ENCODE measurements at places on chromosomes 7 and 10.

GRCh38 chr7:74289659-74290552, 699 bp downstream of the CLIP2 start:
- no peak for DNase-seq

GRCh38 chr7:91043186-91043585, 221.0 kb upstream of the FZD1 start:
- no peak for DNase-seq

DNA sequence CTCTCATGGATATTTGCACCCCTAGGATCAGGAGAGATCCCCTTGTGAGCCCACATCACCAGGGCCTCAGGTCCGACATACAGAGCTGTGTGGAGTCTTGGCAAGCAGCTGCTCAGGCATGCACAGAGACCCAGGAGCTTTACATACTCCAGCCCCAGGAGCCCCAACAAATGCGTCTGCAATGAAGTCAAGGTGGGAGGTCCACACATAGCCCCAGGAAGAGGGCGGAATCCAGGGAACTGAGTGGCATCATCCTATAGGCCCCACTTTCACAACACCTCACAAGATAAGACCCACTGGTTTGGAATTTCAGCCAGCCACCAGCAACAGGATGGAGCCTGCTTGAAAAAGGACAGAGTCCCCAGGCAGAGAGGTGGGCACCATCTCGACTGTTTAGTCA, 106.7 kb downstream of the LSMEM1 start:
- DNase-seq: no peak

DNA sequence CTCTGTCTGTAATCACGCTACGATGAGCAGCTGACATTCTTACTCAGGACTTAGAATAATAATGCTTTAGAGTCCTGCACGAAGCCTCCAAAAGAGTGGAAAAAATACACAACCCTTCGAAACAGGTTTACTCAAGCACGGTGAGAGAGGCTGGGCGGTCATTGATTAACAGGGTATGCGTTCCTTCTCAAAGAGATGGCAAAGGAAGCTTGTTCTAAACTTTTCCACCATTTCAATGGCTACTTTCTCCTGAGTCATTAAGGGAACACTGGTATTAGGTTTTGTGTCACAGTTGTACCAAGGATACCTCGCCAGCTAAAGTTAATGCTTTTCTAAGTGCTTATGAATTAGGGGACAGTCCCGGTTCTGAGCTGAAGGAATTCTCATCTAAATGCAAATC, 141.9 kb upstream of the RHEB start:
- DNase-seq: no peak

DNA sequence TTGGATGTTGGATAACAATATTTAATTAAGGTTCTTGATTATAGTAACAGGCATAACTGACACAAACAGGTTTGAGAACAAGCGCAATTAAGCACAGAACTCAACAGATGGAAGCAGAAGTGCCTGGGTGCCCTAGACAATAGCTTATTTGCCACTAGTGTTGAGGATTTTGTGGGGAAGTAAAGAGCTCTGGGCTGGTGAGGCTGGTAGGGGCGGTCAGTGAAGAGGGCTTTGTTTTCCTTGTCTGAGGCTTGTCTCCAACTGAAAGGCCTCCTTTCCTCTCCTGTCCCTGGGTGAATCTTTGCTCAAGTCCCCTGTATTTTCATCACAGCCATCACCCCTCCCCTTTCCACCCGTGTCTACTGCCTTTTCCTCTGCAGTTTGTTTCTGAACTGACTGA, 104.6 kb downstream of the KAT6B start:
- DNase-seq: no peak

DNA sequence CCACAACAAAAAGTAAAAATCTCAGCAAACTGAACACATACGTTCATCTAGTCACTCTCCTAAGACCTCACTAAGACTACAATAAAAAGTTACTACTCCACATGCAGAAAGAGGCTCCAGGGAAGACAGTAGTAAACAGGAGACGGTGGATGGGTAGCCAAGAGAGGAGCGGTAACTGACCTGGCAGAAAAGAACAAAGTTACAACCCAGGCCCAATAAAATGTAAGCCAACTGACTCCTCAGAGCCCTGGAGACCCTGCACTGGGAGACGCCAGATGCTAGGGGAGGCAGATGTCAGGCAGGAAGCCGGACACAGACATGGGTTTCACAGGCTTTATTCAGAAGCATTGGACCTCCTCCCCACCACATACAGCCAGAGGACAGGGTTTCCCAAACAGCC, 181.1 kb upstream of the NFE2L3 start:
- no peak for DNase-seq

- DNase-seq: no peak
These were observed 34.7 kb downstream of the NPTX2 start for GRCh38 chr7:98651760-98652159.

- no peak for DNase-seq
These were observed 348.9 kb upstream of the NPSR1 start for GRCh38 chr7:34309116-34309515.

DNA sequence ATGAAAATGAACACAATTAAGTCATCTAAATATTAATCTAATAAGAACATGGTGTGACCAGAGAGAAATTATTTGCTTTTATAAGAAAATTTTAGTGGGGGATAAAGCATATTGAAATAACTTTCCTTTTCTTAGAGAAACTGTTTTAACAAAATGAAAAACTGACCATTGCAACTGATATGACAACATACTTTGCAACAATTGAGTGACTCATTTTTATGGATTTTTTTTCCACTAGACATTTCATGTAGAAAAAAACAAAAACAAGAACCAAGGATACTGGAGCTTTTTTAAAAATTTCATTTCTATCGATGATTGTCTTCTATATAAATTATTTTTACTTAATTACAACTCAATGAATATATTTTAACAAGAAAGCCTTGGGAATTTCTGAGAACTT, 90.0 kb downstream of the C1GALT1 start:
- no peak for DNase-seq

DNA sequence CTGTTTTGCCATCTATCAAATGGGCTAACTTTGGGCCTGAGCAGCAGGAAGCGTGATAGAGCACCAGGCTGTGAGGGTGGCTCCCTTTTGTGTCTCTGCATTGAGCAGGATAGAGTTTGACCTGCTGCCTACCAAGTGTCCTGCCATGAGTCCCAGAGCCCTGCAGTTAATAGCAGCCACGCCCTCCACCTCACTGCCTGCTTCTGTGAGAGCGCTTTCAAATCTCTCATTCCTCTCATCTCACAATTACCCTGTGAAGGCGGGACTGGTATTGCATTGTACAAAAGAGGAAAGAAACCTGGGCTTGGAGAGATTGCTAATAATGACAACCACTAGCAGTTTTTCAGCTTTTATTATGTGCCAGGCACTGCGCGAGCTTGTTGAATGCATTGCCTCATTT, 39.9 kb downstream of the UNC5B start:
- no peak for DNase-seq

DNA sequence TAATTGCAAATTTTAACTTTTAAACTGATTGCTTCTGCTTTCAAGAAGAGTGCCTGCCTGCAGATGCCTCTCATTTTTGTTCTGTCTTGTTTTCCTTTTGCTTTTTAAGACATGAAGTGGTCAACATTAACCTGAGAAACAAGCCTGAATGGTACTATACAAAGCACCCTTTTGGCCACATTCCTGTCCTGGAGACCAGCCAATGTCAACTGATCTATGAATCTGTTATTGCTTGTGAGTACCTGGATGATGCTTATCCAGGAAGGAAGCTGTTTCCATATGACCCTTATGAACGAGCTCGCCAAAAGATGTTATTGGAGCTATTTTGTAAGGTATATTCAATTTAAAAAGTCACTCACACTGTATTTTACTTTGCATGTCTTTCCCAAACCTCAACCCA, 8.8 kb downstream of the GSTO2 start:
- DNase-seq: no peak

DNA sequence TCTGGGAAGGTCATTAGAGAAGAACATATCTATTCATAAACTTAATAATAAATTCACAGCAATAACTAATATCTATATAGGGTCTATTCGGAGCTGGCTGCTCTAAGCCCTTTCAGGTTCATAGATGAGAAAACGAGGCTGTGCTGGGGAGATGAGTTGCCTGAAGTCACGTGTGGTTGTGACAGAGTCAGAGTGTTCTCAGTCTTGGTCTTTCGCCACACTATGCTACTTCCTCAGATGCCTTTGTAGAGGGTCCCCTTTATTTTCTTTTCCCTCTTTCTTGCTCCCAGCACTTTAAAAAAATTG, 43.7 kb upstream of the FAM180A start:
- no peak for DNase-seq

GRCh38 chr10:132858121-132859081, 72.5 kb upstream of the NKX6-2 start:
- DNase-seq: no peak

DNA sequence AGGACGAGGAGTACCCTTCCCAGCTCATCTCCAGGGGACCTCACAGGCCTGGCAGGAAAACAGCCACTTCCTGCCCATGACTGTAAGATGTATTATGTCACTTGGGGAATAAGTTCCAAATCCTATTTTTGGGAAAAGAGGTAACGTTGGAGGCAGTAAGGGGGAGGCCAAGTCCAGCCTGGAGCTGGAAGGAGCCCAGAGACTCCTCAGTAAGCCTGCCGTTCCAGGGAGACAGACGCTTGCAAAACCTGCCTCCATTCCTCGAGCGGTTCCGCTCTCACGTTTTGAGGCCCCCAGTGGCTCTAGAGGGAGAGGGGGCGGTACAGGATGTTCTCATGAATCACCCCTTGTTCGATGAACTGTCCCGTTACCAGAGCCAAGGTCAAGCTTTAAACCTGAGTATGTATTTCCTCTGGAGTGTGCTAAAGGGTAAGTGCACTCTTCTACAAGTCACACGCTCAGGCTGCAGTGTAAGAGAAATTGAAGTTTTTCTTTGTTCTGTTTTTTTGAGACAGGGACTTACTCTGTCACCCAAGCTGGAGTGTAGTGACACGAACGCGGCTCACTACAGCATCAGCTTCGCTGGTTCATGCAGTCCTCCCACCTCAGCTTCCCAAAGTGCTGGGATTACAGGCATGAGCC, 45.5 kb upstream of the CYTH3 start:
- DNase-seq: no peak

DNA sequence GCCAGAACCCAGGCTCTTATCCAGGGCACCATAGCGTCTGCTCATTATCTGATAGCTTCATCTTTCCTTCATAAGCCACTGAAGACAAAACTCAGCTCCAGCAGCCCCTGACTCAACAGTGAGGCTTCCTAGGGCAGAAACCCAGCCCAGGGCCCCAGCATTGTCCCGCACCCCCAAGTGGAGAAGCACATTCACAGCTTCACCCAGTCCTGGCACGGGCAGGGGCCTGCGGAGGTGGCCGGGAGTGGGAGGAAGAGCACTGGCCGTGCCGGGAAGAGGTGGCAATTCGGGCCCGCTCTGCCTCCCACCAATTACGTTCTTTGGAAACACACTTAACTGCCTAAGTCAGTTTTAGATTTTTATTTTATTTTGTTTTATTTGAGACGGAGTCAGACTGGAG, 10.3 kb upstream of the CALML5 start:
- no peak for DNase-seq

DNA sequence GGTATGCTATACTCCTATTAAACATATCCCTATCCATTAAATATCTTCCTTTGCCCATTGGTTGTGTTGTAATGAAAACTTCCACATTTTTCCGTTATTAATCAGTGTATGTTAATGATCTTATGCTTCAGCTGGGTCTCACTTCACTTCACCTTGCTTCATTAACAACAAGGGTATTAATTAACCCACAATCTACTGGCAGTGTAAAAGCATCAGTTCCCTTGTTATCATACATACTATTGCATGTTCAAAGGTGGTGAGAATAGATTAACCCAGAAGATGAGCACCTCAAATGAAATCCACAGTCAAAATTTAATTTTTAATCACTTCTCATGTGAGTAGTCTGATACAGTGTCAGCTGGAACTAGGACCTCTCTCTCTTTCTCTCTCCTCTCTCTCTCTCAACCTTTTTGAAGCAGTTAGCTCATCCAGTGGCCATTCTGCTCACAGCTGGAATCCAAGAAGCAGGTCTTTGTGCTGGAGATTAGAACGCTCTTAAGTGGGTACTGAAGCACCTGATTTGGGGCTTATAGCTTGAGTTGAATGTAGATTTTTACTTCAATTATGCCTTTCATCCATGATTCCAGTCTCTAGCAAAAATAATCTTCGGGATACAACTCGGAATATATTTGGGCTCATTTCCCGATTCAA, 172.3 kb downstream of the RAPGEF5 start:
- DNase-seq: no peak

GRCh38 chr7:101122933-101123702, 3.8 kb upstream of the SERPINE1 start:
- DNase-seq: no peak

- peak; percentile 47 for DNase-seq
These were observed 8.8 kb upstream of the ABI1 start for GRCh38 chr10:26869528-26869927.

DNA sequence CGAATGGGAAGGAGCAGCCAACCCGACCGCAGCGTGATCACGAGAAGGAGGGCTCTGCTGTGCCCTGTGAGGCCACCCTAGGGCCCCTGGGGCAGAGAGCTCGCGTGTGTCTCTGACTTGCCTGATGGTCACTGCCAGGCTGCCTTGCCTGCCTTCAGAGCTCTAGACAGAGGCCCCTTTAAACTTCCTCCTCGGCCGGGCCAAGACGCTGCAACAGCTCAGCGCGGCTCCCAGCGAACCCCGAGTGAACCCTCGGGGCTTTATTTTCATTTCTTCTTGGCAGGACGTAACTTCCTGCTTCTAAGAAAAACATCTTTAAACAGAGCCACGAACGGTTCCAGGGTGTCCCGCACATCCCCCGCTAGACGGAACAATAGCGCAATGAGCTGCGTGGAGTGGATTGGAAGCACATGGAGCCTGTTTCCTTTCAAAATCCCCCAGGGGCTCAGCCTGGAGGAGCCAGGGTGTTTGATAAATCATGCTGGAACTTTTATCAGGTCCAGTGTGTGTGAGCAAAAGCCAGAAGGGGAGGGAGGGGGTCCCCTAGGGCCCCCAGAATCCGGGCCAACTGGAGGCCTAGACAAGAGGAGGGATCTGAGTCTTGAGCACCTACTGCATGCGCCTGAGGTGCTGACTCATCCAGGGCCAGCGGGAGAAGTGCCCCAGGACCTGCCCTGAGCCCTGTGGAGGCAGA, 134.1 kb upstream of the GDF10 start:
- no peak for DNase-seq

DNA sequence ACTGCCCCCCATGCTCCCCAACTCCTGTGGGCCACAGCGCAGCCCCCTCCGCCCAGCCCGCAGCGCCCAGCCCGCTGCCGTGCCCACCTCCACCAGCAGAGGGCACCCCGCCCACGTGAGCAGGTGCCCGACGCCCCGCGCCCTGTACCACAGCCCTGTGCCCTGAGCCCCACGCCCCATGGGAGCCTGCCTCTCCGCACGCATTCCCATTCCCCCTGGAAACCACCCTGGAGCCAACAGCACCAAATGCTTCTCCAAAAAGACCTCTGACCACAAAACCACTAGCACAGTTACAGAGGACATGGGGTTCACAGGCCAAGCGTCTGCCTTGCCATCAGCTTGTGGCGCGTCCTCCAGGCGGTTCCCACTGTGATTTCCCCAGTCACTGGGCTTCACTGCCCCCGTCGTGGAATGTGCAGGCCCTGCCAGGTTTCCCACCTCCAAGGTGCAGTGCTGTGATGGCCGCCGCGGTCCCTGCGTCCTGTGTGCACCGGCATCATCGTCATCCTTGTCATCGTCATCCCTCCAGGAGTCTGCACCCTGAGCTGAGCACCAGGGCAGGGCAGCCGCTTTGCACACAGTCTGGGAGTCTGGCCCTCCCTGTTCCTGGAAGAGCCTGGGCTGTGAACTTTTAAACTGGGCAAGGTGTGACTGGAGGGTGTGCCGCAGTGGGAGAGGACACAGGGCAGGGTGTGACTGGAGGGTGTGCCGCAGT, 61.7 kb downstream of the PWWP2B start:
- DNase-seq: no peak

GRCh38 chr10:33336582-33337325, 2.3 kb upstream of the NRP1 start:
- no peak for DNase-seq
